ENCODE measurements at places on chromosomes 4 and X.

- no peak for DNase-seq
These were observed 101.1 kb downstream of the TSPAN5 start for GRCh38 chr4:98557194-98557892.

DNA sequence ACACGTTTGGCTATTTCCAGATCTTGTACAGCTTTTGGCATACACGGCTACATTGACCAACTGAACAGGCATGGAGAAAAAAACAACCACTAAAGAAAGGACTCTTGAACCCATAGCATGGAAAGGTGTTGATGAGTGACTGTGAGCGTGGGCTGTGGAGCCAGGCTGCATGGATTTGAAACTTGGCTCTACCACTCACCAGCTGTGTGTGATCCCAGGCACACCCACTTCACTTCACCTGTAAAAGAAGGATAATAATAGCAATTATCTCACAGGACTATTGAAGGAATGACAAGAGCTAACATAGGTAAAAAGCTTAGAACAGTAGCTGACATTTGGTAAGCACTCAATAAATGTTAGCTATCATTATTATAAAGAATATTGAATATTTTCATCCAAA lies 301.7 kb upstream of the CPEB2 start:
- no peak for DNase-seq

GRCh38 chr4:54118850-54119589 lies 19.1 kb downstream of the GSX2 start:
- DNase-seq, result no peak

GRCh38 chrX:123172869-123173268 lies 11.2 kb upstream of the GRIA3 start:
- DNase-seq, result no peak

DNA sequence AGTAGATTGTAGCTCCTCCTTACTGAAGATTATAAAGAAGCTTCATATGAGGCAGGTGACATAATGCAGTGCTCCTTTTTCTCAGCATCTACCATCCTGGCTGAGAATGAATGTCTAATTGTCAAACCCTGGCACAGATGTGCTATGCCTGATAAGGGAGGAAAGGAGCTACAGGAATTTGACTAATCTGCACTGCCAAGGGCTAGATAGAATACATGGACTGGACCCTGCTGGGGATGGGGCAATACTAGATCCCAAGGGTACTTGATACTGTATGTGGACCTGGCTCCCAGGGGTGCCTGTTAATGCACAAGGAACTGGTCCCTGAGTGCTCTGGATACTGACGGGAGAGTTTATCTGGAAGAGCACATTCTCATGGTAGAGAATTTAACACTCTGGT lies 362.2 kb upstream of the EMCN start:
- no peak for DNase-seq

GRCh38 chrX:153513265-153513664 lies 4.2 kb upstream of the ATP2B3 start:
- no peak for DNase-seq

GRCh38 chrX:906586-906985 lies 276.0 kb downstream of the SHOX start:
- DNase-seq, result no peak

DNA sequence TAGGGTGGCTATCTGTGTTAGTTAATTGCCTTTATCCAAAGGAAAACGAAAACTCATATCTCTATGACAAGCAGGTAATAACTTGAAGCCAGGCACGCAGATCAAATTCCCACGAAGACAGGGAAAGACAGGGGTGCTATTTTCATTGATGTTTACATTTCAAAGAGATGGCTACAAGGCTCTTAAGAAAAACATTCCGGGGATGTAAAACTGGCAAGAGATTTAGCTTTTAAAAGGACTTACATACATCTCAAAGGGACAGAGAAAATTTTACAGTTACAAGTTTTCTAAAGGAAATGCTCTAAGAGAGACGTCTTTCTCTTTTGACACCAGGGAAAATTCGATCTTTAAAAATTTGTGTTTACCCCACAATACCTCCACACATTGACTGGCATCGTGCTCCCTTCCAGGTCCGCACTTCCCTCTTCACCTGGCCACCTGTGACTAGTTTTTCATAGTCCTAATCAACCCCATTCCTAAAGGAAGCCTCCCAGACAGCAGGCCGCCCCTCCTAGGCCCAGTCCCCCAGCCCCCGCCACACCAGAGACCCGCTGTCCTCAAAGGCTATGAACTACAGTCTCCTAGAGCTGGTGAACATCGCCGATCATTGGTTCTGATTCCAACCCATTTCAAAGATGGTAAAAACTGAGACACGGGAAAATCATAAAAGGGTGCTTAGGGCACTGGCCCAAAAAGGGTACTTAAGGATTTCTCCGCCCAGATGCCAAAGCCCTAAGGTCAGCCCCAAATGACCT lies 649 bp upstream of the ARAF start:
- no peak for DNase-seq

GRCh38 chr4:67659065-67659464 lies 41.9 kb downstream of the UBA6 start:
- no peak for DNase-seq

DNA sequence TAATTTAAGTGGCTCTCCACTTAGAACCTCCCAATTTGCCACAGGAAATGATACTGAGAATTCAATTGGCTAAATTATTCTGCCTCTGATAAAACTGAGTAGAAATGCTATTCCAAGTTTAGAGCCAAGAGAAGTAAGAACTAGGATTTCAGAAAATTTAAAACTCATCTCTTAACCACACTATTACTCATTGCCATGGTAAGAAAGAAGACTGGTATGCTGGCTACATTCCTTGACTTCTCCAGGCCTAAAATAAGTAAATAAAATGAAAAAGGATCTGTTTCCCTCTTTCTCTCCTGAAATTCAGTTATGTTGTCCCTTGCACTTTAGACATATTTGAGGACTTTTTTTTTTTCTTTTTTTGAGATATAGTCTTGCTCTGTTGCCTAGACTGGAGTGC lies 23.3 kb downstream of the ZNF280C start:
- no peak for DNase-seq

GRCh38 chr4:6695660-6696610 lies 2.3 kb downstream of the S100P start:
- DNase-seq, result no peak

DNA sequence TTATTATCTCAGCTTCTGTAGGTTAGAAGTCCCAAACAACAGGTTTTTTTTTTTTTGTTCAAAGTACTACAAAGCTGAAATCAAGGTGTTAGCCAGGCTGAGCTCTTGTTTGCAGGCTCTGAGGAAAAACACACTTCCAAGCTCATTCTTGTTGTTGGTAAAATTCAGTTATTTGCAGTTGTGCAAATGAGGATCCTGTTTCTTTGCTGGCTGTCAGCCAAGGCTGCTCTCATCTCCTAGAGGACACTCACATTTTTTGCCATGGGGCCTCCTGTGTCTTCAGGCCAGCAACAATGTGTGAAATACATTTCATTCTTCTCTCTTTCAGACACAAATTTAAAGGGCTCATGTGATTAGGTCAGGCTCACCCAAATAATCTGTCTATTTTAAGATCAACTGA lies 60.3 kb upstream of the HSD17B10 start:
- no peak for DNase-seq

- DNase-seq, result no peak
These were observed 620.6 kb downstream of the RAPGEF2 start for GRCh38 chr4:159723341-159724048.

DNA sequence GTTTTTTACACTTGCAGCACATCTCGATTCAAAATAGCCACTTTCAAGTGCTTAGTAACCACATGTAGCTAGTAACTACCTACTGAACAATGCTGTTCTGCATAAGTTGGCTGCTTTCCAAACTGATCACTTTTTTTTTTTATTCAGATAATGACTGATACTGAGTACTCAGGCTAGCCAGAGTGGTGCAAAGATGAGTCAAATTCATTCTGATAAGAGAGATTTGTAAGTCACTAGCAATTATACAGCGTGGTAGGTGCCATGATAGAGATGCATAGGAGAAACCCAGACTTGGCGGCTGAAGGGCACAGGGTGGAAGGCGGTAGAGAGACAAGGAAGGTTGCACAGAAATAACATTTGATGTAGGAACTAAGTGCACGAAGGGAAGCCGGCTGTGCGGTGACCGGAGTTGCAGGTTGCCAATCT lies 357 bp upstream of the IGBP1 start:
- DNase-seq, result no peak

- no peak for DNase-seq
These were observed 17.3 kb upstream of the FMR1 start for GRCh38 chrX:147894366-147894963.

DNA sequence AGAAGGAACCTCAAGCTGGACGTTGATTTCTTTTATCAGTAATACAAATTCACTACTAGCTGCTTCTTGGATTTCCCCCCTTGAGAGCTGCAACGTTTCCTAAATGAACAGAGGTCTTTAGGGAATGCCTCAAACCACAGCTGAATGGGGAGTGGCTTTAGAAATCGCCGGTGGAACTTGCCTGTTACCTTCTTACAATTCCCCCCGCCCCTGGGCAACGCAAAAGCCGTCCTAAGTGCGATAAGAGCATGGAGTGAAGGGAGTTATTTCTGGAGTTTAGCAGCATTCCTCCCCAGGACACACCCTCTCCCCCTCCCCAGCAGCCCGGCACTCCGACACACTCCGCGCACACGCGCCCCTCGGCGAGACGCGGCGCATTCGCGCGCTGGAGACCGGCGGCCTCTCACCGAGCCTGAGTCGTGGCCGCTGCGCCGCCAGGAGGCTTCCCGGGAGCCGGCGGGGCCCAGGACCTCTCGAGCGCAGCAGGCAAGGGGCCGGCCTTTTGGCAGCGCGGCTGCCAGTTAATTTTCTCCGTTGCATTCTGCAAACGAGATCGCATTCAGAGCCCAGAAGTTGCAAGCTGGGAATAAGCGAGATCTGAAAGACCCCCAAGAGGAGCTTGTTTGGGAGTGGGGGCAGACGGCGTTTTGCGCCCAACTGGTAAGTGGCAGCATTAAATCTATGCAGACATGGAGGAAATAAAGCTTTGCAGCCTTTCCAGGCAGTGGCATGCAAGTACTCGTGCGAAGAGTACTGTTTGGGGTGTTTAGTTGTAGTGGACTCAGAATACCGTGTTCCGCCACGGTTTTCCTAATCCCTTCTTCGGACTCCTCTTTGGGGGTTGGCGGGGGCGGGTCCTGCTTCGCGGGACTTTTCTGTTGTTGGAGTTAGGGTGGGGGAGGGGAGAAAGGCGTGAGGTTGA lies 134.7 kb downstream of the PALLD start:
- no peak for DNase-seq

GRCh38 chr4:156901871-156902270 lies 69.7 kb downstream of the PDGFC start:
- no peak for DNase-seq

DNA sequence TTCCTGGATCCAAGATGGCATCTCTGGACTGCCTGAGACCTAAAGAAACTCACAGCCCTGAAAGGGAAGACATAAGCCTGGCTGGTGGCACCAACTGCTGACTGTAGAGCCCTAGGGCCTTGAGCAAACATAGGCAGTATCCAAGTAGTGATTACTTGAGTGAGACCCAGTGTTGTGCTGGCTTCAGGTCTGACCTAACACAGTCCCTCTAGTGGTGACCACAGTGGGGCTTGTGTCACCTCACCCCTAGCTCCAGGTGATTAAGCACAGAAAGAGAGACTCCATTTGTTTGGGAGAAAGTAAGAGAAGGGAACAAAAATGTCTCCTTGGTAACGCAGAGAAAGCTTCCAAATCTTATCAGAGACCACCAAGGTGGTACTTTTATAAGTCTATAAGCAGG lies 496.3 kb upstream of the HTR2C start:
- no peak for DNase-seq

- DNase-seq, result no peak
These were observed 29.0 kb downstream of the VCX3A start for GRCh38 chrX:6505960-6506359.
